HTR-8/SVneo (cell line): ENCODE measurements at places on chromosomes 4 and X.

DNA sequence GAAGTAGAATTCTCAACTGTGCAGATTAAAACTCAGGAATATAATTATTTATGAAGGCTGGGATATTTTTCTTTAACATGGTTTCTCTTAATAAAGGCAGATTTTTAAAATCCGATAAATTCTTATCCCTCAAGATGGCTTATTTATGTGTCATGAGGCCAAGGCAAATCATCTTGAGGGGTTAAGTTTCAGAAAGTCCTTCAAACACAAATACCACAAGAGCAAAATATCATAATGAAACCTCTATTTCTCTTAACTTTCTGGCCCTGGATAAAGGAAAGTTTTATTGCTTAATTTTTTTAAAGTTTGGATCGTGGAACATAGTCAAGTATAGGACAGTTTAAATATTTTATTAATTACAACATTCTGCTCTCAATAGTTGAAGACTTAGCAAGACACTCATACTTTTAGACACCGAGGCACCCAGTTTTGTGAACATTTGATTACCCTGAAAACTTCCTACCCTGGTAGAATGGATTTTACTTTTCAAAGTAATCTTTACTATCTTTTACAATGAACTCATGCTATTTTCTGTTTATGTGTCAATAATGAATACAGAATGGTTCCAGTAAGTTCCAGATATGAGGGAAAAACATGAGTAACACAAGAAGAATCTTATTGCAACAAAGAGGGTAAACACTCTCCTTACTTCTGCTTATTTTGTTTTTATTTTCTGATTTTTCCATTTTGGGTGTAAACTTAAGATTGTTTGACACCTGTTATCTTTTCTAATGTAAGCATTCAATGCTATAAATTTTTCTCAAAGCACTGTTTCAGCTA lies 200.7 kb upstream of the IL15 start:
- no peak for DNase-seq

DNA sequence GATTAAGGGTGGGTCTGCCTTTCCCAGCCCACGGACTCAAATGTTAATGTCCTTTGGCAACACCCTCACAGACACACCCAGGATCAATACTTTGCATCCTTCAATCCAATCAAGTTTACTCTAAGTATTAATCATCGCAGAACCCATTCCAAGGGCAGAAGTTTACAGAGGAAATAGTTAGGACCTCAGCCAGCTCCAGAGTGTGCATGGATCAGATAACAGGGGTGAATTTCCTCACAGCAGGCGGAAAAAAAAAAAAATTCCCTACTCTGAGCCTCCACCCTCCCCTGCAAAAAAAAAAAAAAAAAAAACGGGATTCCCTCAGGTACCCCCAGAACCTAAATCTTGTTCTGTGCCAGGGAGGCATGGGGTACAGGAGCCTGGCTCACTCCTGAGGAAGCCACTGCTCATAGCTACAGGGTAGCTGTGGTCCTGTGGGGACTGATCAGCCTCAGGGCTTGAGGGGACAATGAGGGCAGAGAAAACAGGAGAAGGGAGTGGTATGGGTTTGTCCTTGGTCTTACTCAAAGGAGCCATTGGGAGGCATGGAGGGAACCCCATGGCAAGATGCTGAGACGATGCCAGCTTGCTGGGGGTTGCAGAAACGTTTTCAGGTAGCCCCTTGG lies 113.0 kb downstream of the DHRSX start:
- DNase-seq = no peak

- peak; percentile 0 for DNase-seq
Observed at GRCh38 chrX:50100188-50100587, 100.6 kb downstream of the AKAP4 start.

- no peak for DNase-seq
Observed at GRCh38 chr4:4696530-4696929, 154.7 kb upstream of the STX18 start.

DNA sequence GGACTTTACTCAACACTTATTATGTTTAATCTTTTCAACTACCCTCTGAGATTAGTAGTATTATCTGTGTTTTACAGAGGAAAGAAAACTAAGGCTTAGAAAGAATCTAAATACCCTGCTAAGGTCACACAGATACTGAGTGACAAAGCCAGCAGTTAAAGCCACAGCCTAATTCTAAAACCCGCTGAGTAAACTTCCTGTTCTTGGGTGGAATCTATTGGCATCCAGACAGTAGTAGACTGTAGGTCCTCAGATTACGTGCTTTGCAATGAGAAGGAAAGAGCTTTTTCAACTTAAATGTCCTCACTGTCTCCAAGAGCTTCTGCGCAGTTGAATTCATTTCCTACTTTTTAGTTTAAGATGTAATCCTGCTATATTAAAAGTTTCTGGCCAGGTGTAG lies 126.0 kb downstream of the TENM3 start:
- DNase-seq = no peak

DNA sequence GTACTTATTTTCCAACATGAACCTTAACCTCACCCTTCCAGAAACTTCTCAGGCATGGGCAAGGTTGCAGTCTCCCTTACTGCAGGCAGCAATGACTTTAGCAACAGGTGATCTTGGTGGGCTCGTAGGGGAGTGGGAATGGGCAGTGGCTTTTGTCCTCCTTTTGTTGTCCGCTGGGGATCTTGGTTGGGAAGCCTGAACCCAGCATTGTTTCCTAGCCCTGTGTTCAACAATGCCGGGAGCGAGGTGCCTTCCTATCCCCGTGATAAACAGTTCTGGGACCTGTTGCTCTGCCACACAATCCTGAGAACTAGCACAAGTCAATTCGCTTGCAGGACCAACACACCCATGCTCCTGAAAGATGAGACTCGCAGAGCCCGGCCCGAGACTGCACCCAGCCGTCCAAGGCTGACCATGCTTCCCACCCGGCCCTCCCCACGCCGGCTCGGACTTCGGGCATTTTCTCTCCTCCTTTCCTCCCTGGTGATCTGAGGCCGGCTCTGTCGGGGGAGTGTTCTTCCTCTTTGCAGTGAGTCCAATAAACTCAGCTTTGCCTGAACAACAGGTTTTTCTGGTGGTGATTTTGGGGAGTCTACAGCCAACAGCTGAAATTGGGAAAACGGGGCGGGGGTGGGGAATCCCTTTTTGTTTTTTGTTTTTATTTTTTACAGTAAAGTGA lies 20.2 kb downstream of the IRAK1 start:
- DNase-seq = no peak

DNA sequence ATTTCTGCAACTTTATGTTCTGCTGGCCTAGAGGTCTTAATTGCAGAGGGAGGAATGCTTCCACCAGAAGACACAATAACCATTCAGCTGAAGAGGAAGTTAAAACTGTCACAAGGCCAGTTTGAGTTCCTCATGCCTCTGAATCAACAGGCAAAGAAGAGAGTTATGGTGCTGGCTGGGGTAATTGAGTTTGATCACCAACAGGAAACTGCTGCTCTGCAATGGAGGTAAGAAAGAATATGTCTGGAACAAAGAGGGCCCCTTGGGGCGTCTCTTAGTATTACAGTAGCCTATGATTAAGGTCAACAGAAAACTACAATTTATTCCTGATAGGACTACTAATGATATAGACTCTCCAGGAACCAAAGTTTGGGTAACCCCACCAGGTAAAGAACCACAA lies 744.0 kb downstream of the FSTL5 start:
- DNase-seq = peak; percentile 6

DNA sequence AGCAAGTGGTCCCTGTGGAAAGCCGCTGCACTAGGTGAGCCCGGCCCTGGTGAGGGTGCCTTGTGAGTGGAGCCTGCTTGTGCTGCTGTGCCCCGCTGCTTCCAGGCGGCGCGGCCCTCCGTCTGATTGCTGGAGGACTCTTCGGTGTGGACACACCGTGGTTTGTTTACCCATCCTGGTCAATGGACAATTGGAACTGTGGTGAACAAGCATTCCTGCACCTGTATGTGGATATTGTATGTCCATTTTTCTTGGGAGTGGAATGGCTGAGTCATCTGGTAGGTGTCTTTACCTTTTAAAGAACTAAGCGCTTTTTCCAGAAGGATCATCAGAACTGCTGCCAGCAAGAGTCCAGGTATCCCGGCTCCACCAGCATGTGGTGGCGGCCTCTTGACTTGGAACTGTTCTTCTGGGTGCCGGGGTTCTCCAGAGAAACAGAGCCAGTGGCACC lies 15.6 kb downstream of the MAEA start:
- DNase-seq = no peak

DNA sequence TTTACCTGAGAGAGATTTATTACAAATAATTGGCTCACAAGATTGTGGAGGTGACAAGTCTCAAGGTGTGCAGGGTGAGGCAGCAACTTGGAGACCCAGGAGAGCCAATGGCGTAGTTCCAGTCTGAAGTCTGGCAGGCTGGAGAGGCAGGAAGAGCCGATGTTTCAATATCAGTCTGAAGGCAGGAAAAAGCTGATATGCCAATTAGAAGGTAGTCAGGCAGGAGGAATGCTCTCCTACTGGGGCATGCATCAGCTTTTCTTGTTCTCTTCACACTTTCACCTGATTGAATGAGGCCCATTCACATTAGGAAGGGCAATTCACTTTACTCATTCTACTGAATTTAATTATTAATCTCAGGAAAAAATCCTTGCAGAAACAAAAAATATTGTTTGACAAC lies 1351.7 kb upstream of the ADGRL3 start:
- no peak for DNase-seq

DNA sequence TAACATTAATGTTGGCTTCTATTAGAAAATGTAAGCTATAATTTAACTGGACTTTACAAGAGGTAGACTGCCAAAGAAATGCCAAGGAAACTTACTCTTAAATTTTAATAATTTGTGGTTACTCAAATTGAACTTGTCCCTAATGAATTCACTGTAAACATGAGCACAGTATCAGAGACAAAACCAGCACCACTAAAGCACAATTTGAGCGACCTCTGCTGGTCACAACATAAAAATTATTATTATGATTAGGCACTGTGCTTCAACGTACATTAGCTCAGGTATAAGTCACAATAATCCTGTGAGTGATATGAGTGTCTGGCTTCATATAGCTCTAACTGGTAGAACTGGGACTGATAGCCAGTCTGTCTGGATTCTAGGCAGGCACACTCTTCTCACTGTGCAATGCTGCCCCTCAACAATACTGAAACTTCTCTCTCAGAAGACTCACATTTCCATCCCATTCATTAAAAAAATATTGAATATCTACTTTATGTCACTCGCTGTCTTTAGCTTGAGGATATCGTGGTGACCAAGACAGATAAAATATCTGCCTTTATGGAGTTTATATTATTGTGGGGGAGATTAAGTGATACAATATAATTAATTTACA lies 8.0 kb downstream of the NUDT6 start:
- peak; percentile 17 for DNase-seq

- no peak for DNase-seq
Observed at GRCh38 chrX:12978205-12979025, 3.5 kb downstream of the TMSB4X start.

DNA sequence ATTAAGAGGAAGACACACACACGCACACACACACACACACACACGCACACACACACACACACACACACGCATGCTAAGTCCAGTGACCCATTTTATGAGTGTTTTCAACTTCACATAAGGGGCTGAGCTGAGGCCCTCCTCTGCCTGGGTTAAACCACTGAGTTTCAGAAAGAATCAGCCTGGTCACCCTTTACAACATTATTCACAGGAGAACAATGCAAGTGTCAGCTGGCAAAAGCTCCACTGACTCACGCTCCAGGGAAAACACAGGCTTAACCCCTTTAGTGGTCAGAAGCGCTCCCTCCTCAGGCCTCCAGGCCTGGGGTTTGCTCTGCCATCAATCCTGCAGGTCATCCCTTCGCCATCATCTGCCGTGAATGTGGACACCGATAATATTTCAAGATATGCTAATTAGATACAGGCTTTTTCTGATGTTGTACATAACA lies 46.9 kb downstream of the ACOX3 start:
- peak; percentile 91 for DNase-seq

DNA sequence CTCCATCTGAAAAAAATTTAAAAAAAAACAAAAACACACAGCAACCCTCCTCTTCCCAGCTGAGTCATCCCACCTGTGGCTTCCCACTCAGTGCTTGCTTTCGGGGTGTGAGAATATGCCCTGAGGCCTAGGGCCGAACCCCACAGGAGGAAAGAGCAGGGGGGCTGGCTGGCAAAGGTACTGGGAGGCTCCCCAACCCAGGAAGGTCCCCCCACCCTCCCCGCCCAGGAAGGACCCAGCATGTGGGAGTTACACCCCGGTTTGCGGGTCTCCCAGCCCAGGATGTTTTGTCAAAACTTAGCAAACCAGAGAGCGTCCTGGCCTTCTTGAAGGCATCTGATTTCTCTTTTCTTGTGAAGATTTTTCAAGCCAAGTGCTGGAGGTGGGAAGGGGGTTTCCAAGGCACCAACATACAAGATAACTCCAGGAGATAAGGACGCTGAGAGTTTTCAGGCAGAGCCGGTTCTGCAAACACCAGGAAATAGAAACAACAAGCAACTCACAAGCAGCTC lies 25.7 kb upstream of the CSF2RA start:
- DNase-seq = no peak

GRCh38 chr4:140353786-140354185 lies 19.7 kb upstream of the SCOC start:
- DNase-seq = no peak

- DNase-seq = no peak
Observed at GRCh38 chr4:174583056-174583455, 60.8 kb upstream of the HPGD start.

DNA sequence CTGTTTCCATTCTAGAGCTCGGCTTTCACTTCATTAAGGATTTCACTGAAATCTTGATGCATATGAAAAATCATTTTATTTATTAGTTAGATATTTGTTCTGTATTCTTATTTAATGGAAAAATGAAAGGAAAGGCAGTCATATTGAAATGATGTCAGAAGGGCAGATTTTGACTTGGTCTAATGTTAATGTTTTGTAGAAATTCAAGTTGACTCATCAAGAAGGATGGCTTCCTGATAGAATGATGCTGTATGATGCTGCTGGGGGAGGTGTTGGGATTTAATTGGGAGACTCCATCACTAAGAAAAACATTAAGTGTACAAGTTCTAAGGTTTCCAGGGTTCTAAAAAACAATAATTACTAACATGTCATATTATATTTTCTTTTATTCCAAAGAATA lies 204.8 kb downstream of the PDGFC start:
- DNase-seq = no peak

GRCh38 chrX:118603981-118604380 lies 108.4 kb downstream of the DOCK11 start:
- peak; percentile 10 for DNase-seq

GRCh38 chr4:157265281-157265680 lies 44.8 kb downstream of the GRIA2 start:
- peak; percentile 10 for DNase-seq

GRCh38 chr4:179880756-179881155 lies 2362.4 kb upstream of the TENM3 start:
- DNase-seq = no peak

- DNase-seq = no peak
Observed at GRCh38 chrX:77953708-77954107, 15.7 kb downstream of the PGAM4 start.

DNA sequence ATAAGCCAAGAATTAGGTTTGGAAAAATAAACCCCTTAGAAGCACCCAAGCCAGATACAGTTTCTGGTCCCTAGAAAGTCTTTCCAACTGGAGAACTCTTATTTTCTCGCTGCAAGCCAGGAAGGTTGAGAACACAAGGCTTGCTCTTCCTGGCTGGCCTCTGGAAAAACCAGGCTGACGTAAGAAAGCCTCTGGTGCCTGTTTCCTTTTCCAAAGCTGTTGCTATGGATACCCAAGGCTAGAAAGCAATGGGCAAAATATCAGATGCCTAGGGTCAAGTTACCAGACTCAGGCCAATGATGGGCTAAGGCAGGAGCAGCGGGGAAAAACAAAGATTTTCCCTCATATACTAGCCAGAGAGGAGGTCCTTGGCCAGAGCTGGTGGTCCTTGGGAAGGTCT lies 281.6 kb downstream of the KLHL13 start:
- no peak for DNase-seq

- no peak for DNase-seq
Observed at GRCh38 chr4:77332696-77333270, 175.8 kb downstream of the CCNG2 start.
